Activated CD4-positive, alpha-beta memory T cell treated with anti-CD3 and anti-CD28 coated beads, Interleukin-2, amount 10 ng/mL, durations not matched to agents 7 days and 5 days (primary cell): ENCODE measurements at places on chromosomes 6 and 20.

GRCh38 chr6:32240686-32241085, 16.8 kb upstream of the NOTCH4 start:
- no peak overlapping the region for H3K27ac ChIP-seq
- no peaks in the 10 kb centered on the region for H3K36me3 ChIP-seq
- H3K27me3 ChIP-seq: peaks cover 21% of the 10 kb centered on the region
- no peak for DNase-seq

GRCh38 chr6:25035174-25035511, 99.4 kb upstream of the RIPOR2 start:
- peak overlapping the region; percentile 95 for H3K27ac ChIP-seq
- peak overlapping the region; percentile 95 for H3K4me3 ChIP-seq
- H3K4me1 ChIP-seq: peaks cover 66% of the 10 kb centered on the region
- no peak for DNase-seq
- H3K27me3 ChIP-seq: no peaks in the 10 kb centered on the region

GRCh38 chr6:1698527-1698926, 88.8 kb downstream of the FOXC1 start:
- no peaks in the 10 kb centered on the region for H3K4me1 ChIP-seq
- H3K4me3 ChIP-seq: no peak overlapping the region
- H3K27me3 ChIP-seq: no peaks in the 10 kb centered on the region
- no peak overlapping the region for H3K27ac ChIP-seq

- no peak overlapping the region for H3K4me3 ChIP-seq
- no peaks in the 10 kb centered on the region for H3K36me3 ChIP-seq
- H3K27me3 ChIP-seq: peaks cover 15% of the 10 kb centered on the region
- H3K4me1 ChIP-seq: no peaks in the 10 kb centered on the region
- no peak overlapping the region for H3K27ac ChIP-seq
- DNase-seq: no peak
Observed at GRCh38 chr20:48292806-48293205, 507.5 kb upstream of the SULF2 start.

DNA sequence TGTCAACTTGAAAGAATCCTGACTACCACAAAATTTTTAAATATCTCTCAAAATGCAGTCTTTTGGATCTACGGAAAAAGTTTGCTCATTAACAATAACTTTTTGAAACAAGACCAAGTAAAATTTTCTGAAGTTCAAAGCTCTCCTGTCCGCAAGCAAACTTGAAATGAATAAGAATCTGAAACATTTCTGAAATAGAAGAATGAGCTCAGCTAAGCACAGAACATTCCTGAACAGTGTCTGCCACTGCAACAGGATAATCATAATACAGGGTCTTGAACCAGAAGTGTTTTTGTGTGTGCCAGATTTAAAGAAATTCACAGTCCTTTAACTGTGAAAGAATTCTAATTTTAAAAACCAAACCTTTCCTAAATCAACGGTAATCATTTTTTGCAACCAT, 49.1 kb upstream of the TASP1 start:
- peaks cover 1% of the 10 kb centered on the region for H3K4me1 ChIP-seq
- H3K36me3 ChIP-seq: no peaks in the 10 kb centered on the region
- H3K4me3 ChIP-seq: no peak overlapping the region
- peaks cover 22% of the 10 kb centered on the region for H3K27me3 ChIP-seq
- no peak overlapping the region for H3K27ac ChIP-seq

- H3K4me3 ChIP-seq: no peak overlapping the region
- no peak for DNase-seq
- H3K27ac ChIP-seq: no peak overlapping the region
- H3K4me1 ChIP-seq: no peaks in the 10 kb centered on the region
Observed at GRCh38 chr6:126672649-126673048, 332.7 kb downstream of the CENPW start.

GRCh38 chr6:27836141-27836782, 75.9 kb downstream of the OR2B2 start:
- H3K27ac ChIP-seq: no peak overlapping the region
- no peak overlapping the region for H3K4me3 ChIP-seq

- H3K4me1 ChIP-seq: no peaks in the 10 kb centered on the region
- H3K27me3 ChIP-seq: no peaks in the 10 kb centered on the region
- H3K27ac ChIP-seq: no peak overlapping the region
- no peaks in the 10 kb centered on the region for H3K36me3 ChIP-seq
Observed at GRCh38 chr6:56570413-56571359, 72.0 kb downstream of the DST start.

DNA sequence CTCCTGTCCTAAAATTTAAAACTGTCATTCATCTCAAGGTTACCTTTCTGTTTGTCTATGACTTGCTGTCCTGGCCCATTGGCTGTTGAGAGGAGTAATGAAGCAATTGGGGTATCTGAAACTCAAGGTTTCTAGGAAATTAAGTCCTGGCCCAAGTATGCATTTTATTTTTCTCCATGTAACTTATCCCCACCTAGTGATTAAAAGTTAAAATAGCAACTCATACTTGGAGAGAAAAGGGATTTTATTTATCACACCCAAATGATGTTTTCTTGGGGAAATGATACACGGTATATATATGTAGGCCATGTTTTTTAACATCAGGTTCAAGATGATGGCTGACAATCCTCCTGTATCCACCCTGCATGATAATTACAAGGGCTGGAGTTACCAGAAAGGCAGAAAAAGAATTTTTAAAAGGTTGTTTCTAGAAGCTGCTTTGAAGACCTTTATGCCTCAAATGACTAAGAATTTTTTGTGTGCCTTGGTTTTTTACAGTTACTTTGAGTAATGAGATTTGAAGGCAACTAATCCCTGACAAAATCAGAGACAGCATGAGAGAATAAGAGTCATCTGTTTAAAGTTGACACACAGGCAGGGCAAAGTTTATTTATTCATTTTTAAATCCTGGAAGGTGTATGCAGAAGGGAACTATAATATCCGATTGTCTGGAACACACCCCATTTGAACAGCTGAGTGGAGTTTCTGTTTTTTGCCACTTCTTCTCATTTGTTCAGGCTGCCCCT, 28.9 kb upstream of the C6orf58 start:
- no peak overlapping the region for H3K27ac ChIP-seq
- H3K36me3 ChIP-seq: no peaks in the 10 kb centered on the region
- DNase-seq: no peak
- H3K4me1 ChIP-seq: no peaks in the 10 kb centered on the region

DNA sequence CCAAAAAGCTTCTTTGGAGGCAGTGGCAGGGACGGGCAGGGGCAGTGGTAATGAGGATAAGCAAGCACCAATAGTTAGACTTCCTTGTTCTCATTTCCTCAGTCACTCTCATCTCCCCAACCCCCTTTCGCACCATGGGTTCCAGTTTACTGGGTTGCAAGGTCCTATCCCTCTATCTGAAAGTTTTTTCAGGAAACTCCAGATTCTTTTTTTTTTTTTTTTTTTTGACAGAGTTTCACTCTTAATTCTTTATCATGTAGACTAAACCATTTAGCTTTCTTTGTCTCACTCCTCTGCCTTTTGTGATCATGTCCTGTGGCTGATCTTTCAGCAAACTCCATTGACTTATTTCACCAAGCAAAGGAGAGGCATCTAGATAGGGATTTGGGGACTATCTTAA, 51.4 kb upstream of the GMDS start:
- no peak overlapping the region for H3K4me3 ChIP-seq
- H3K4me1 ChIP-seq: no peaks in the 10 kb centered on the region
- peaks cover 17% of the 10 kb centered on the region for H3K36me3 ChIP-seq
- H3K27me3 ChIP-seq: no peaks in the 10 kb centered on the region
- no peak overlapping the region for H3K27ac ChIP-seq

DNA sequence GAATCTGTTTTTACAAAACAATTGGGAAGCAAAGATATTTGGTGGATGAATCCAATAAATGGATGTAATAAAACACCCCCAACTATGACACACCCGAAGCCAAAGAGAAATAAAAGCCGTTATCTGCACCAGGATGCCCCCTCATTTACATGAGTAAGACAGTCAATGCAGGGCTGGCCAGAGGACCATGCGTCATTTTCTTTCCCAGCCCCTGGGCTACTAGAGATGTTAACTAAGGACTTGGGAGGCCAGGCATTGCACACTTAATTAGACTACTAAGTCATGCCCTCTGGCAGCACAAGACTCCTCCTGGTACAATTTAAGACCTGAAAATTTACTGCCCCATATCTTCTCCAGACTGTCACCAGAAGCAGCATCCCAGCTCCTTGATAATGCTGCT, 3.2 kb downstream of the LEMD2 start:
- no peaks in the 10 kb centered on the region for H3K27me3 ChIP-seq
- no peak overlapping the region for H3K27ac ChIP-seq
- peaks cover 50% of the 10 kb centered on the region for H3K4me1 ChIP-seq
- H3K36me3 ChIP-seq: peaks cover 58% of the 10 kb centered on the region
- H3K4me3 ChIP-seq: no peak overlapping the region

DNA sequence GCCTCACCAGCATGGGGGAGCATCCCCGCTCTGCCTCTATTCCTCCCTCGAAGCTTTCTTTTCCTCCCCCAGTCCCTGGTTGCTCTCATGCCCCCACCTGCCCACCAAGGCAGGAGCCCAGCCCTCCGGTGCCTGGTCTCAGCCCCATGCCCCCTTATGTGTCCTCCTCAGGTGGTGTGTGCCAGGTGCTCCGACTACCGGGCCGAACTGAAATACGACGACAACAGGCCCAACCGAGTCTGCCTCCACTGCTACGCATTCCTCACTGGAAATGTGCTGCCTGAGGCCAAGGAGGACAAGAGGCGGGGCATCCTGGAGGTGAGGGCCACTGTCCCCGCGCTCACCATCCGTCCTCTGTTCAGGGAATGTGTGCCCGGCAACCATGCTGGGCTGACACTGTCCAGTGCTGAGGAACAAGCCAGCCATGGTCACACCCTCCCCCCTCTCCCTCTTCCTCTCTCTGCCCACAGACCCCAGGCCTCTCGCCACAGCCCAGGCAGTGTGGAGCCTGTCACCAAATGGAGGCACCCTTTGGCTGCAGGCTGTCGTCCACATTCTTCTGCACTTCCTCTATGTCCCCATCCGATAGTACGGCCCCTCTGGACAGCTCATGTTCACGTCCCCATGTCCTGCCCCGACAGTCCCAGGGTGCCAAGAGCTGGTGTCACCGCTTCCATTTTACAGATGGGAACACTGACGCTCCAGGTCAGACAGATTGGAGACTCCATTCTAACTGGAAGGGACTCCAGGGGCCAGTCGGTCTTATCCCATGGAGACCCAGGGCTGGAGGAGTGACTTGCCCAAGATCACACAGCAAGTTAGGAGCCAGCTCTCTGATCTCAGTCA, 20.4 kb downstream of the FGD2 start:
- H3K36me3 ChIP-seq: peaks cover 21% of the 10 kb centered on the region
- peaks cover 87% of the 10 kb centered on the region for H3K4me1 ChIP-seq
- H3K4me3 ChIP-seq: no peak overlapping the region
- H3K27me3 ChIP-seq: no peaks in the 10 kb centered on the region

DNA sequence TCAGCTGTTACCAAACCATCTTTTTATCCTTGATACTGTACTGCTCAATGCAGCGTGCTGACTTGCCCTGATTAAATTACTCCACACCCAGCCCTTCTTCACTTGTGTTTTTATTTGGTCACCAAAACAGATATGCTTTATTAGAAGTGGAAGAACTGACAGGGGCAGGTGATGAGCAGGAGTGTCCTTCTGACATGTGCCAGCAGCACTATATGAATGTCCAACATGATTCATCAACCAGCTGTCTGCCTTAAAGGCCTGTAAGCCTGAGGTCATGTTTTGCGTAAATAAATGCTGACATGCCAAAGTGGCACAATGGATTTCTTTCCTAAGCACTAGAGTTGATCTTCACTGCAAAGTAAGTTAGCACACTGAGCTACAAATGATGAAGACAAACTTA, 15.4 kb downstream of the POPDC3 start:
- H3K4me3 ChIP-seq: no peak overlapping the region
- H3K4me1 ChIP-seq: no peaks in the 10 kb centered on the region
- no peak overlapping the region for H3K27ac ChIP-seq
- peaks cover 47% of the 10 kb centered on the region for H3K27me3 ChIP-seq
- DNase-seq: no peak

DNA sequence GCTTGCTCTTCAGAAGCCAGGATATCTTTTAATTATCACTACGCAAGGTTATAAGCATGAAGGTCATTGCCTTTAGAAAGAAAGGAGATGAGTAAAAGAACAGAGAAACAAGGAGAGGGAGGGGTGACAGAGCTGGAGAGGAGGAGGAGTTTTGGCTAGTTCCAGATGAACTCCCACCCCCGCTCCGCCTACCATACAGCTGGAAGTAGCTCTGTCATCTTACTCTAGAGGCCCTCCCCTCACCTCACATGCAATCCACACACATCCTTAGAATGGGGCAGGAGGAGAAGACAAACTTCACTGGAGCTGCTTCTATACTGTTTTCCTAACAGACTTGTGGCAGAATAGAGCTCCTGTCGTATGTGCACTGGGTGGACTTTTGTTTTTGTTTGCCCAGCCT, 144.7 kb downstream of the SCML4 start:
- H3K4me1 ChIP-seq: peaks cover 7% of the 10 kb centered on the region
- H3K27ac ChIP-seq: no peak overlapping the region
- no peaks in the 10 kb centered on the region for H3K36me3 ChIP-seq
- H3K27me3 ChIP-seq: peaks cover 6% of the 10 kb centered on the region

- H3K36me3 ChIP-seq: no peaks in the 10 kb centered on the region
- H3K27me3 ChIP-seq: no peaks in the 10 kb centered on the region
- DNase-seq: no peak
- no peaks in the 10 kb centered on the region for H3K4me1 ChIP-seq
- no peak overlapping the region for H3K4me3 ChIP-seq
Observed at GRCh38 chr20:61524951-61525666, 273.0 kb downstream of the CDH4 start.

GRCh38 chr6:117264692-117265409, 507 bp upstream of the VGLL2 start:
- no peak for DNase-seq
- peak overlapping the region; percentile 57 for H3K4me3 ChIP-seq
- H3K36me3 ChIP-seq: no peaks in the 10 kb centered on the region

DNA sequence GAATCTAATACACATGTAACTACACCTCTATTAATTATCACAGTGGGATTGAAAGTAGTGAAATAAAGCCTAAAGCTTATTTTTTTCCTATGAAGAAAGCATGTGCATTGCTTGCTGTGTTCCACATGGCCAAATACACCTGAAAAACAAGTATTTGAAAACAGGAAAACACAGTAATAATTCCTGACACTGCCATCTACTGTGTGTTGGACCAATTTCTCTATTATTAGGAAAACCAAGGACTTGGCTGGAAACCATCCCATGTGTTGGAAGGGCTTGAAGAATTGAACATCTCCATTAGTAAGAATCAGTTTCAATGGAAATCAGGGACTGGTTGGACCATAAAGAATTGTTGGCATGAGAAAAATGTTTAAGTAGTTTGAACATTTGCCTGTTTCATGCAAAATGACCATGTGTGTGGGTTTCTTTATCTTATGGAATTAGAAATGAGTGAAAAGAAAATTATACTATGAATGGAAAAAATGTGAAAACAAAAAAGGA, 124.1 kb downstream of the PHF3 start:
- no peak overlapping the region for H3K27ac ChIP-seq
- no peak for DNase-seq
- H3K4me1 ChIP-seq: no peaks in the 10 kb centered on the region
- no peaks in the 10 kb centered on the region for H3K36me3 ChIP-seq
